ENCODE measurements at places on chromosomes 5 and 9.

DNA sequence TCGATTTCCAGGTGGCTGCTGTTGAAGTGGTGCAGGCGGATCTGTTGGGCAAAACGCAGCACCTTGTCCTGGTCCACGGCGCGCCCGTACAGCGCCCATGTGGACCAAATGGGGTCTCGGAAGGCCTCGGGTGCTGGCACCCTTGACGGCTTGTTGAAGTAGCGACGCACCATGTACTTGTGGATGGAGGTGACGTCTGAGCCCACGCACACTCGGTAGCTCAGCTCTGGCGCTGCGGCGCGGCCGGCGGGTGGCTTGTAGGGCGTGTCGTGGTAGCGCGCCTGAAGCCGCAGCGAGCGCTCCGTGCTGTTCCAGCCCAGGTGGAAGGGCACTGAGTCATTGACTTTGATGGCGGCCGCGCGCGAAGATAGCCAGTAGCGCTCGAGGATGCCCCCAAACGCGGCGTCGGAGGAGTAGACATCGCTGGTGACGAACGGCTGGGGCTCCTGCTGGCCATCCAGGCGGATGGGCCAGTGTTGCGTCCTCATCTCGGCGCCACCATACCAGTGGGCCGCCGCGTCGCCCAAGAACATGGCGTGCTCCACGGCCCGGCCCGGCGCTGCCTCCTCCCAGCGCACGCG, 4.7 kb downstream of the MYORG start:
- no peak for DNase-seq

GRCh38 chr9:35436933-35437332, 53.0 kb upstream of the RUSC2 start:
- no peak for DNase-seq

- no peak for DNase-seq
These were observed 27.0 kb downstream of the RAPGEF6 start for GRCh38 chr5:131607903-131608540.

DNA sequence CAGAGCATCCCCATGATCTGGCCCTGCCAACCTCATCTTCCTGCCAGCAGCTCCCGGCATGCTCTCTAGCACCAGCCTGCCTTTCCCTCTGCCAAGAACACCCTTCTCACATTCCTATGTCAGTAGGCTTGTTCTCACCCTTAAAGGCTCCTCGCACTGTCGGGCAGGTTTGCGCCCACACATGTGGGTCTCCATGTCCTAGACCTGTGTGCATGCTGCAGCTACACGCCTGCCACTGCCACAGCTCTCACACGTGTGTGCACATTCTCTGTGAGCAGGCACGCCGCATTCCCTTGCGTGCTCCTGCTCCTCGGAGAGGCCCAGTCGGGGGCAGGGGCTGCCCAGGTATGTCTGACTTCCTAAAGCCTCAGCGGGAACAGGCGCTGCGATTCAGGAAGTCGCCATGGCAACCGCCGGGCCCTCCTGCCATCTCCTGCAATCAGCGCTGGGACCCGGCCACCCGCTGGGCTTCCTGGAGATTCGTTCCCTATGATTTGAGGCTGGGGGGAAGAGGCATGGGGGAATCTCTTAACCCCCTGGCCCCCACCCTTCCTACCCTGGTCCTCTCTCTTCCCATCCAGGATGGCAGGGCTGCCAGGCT, 28.1 kb downstream of the NDUFA8 start:
- no peak for DNase-seq

GRCh38 chr9:116000748-116001329, 152.8 kb upstream of the PAPPA start:
- DNase-seq, result no peak

- DNase-seq, result no peak
These were observed 22.6 kb upstream of the CEP72 start for GRCh38 chr5:589588-589987.

DNA sequence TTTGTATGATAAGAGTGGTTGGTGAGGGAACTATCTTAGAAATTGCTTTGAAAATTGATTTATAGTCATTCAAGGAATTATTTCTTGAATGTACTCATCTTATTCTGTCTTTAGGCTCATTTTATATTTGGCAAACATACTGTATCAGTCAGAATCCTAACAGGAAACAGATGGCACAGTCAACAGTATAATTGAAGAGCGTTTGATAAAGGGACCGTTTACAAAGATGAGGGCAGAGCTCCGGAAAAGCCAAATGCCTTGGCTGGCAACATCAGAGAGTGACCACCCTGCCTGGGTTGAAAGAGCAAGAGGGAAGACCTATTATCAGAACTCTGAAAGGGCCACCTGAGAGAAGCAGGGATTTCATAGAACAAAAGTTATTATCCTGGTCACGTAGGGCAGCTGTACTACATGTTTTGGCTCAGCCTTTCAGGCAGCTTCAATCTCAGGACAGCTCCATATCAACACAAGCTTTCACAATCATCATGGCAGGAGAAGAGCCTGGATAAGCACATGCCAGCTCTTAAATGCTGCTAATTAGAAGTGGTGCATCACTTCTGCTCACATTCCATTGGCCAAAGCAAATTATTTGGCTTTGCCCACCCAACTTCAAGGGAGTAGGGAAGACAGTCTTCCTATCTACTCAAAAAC, 47.2 kb upstream of the ARL15 start:
- peak; percentile 69 for DNase-seq

DNA sequence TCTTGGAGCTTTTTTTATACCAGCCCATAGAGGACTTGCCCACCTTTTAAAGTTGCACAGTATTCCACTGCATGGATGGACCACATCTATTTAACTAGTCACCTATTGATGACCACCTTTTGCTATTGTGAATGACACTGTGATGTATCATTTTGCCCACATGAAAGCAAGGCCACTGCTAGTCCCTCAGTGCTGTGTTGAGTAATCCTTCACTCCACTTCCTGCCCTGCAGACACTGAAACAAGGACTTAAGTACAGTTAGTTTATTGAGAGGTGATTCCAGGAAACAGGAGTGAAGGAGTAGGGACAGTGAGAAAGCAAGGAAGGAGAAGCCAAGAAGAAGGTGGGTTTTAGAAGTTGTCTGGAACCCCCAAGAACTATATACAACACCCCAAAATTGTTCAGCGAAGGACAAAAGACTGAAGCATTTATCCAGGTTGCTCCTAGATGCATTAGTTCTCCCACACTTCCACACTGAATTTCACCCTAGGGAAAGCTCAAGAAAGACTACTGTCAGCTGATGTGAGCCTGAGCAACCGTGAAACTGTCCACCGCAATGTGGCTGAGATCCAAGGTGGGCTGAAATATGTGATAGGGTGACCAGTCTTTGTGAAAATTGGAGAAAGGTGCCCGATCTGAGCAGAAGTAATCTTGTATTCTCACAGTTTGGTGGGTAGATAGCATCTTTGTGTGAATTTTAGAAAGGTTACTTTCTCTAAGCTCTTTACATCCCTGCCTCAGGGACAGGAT, 45.2 kb upstream of the ANKRD31 start:
- DNase-seq, result no peak

DNA sequence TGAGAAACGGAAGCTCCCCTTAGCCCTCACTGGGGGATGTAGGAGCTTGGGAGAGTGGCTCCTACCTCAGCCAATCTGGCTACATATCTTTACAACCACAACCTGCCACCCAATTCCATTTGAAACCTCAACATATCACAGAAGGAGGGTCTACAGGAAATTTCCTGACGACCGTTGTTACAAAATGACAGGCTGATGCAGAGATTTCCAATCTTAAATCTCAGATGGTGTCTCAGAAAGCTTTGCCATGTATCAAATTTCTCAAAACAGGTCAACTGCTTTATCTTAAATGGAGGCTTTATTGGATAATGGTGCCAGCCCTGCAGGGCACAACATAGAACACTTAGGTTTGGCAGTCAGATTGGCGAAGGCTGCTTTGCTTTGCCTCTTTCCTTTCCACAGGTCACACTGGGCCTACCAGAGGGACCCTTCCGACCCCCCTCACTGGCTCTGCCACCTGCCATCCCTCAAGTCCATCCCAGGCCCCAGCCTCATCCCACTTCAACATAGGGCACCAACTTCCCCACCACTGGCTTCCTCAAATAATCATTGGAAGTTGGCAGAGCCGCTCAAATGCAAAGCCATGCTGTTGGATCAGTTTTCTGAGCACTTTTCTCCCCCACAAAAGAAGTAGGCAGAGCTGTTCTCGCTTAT, 11.1 kb upstream of the SPATA31E1 start:
- DNase-seq, result no peak

- no peak for DNase-seq
These were observed 125.5 kb downstream of the GABRB2 start for GRCh38 chr5:161421067-161421466.

GRCh38 chr9:99866398-99866797, 40.1 kb upstream of the STX17 start:
- no peak for DNase-seq

DNA sequence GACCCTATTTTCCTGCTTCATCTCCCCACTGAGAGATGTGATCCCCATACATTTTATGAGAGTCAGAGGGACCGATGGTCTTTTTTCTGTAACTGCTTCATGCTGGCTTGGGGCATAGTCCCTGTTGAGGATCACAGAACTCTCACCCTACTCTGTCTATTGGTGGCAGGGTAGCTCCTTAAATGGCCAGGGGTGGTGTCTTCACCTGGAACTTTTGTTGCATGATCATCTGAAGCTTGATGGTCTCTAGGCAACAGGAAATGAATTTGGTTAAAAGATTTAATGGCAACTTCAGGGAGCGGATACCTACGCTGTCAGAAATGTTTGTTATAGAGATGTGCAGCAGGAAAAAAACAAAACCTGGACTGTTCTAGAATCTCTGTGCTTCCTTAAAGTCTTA, 87.0 kb upstream of the GLIS3 start:
- DNase-seq, result no peak

GRCh38 chr9:99811172-99811571, 10.5 kb upstream of the NR4A3 start:
- no peak for DNase-seq

- DNase-seq, result no peak
These were observed 469.8 kb downstream of the ACTL7B start for GRCh38 chr9:108386032-108386431.

DNA sequence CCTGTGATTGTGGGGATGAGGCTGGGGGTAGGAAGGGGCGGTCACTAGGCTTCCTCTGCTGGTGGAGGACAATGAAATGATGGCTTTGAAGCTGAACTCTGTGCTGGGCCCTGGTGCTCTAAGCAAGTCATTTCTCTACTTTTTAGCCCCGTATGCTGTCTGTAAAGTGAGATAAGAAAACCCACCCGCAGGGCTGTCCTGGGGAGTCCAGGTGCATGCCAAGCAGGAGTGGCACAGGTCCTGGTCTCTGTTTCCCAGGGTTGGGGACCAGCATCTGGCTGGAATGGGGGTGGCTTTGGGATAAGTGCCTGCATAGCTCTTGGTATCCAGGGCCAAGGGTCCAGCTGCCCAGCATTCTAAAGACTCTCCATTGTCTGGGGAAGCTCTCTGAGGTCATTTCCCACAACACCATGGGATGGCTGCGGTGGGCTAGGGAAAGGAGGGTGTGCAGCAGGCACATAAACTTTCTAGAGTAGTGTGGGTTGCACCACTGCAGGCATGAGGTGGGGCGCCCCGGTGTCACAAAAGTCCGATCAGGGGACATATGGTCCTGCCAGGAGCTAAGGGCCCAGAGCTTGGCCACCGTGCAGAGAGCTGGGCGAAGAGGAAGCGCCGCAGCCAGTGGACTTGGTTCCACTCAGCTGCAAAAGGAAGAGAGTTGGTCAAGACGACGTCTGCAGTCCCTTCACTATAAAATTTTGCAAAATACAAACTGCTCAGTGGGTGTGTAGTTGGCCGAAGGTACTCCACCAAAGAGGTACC, 25.6 kb upstream of the GTF3C5 start:
- DNase-seq, result no peak

DNA sequence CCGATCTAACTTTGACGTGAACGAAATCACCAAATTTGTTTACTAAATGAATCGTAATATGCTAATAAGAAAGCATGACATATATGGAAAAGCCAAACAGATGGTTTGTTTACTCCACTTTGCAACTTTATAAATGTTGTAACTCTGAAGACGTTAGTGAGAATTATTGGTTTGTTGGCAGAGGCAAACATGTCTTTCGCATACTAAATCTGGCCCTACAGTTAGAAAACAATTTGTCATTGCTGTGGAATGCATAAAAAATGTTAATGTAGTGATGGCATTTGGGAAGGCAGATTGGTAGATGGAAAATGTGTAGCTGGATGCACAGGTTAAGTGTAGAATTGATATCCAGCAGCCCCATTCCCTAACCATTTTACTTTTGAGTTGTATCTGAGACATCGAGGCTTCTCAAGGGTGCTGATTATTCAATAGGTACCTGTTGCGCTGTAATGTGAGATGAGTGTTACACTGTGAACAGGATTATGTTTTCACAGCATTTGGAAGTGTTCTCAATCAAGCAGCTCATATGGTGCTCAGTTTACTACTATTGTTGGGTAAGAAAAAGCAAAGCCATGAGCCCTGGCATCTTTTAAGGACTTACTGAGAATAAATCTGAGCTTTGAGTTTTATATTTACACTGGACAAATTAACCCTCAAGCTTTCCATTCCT, 444.8 kb downstream of the BNC2 start:
- DNase-seq, result no peak

DNA sequence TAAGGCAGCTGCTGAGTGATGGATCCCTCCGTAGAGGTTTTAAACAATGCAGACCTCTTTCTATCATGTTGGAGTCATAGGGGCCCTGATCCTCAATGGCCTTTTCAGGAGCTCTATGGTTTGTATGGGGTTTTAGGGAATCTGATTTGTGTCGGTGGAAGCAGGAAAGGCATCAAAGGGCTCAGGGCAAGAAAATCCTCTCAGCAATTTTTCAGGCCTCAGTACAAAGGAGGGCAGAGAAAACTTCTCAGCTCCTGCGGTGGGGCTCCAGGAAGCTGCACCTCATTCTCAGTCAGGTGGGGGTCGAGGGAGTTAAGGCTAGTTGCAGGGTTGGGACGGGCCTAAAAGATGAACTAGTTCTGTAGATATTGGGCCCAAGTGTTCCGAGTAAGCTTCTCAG, 35.0 kb downstream of the GLRA1 start:
- DNase-seq, result no peak

GRCh38 chr9:111253742-111254437, 76.1 kb downstream of the OR2K2 start:
- no peak for DNase-seq

DNA sequence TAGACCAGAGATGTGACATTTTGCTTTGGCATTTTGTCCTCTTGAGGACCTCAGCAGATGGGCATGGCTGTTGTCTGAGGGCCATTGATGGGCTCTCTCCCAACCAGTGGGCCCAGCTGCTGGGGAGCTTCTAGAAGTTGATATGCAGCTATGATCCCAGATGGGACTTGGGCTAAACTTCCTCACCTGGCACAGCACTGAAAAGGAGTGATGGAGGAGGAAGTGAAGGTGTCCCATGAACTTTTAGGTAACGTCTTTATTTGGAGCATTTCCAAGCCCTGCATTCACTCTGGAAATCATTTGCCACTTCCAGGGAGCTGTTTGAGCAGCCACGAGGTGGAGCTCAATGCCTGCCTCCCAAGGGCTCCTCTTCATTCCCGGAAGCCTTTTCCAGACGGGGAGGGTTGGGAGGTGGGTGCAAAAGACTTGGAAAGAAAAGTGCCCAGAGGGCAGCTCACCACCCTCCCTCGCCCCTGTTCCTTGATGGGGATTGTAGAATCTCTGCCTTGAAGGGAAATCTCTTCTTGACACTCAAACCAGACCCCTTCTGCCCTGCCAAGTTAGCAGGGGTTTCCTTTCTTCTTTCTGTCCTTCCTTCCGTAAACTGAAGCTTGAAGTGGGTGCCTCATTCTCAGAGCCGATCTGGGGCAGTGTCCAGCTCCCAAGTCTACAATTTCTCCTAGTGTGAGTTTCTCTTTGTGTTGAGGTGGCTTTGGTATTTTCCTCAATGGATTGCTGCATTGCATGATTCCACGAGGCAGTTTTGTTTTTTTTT, 18.1 kb upstream of the NEUROG1 start:
- no peak for DNase-seq

- DNase-seq, result no peak
These were observed 92.7 kb downstream of the PCSK1 start for GRCh38 chr5:96340357-96340756.

GRCh38 chr9:127999461-127999860, 18.7 kb upstream of the EEIG1 start:
- no peak for DNase-seq

Measured in NCI-H1092 treated with DMSO at 0.1 percent for 48 hours (cell line).